ENCODE measurements at places on chromosomes 7 and 10.

- no peak for DNase-seq
These were observed 98.2 kb upstream of the PDGFA start for GRCh38 chr7:617614-618538.

DNA sequence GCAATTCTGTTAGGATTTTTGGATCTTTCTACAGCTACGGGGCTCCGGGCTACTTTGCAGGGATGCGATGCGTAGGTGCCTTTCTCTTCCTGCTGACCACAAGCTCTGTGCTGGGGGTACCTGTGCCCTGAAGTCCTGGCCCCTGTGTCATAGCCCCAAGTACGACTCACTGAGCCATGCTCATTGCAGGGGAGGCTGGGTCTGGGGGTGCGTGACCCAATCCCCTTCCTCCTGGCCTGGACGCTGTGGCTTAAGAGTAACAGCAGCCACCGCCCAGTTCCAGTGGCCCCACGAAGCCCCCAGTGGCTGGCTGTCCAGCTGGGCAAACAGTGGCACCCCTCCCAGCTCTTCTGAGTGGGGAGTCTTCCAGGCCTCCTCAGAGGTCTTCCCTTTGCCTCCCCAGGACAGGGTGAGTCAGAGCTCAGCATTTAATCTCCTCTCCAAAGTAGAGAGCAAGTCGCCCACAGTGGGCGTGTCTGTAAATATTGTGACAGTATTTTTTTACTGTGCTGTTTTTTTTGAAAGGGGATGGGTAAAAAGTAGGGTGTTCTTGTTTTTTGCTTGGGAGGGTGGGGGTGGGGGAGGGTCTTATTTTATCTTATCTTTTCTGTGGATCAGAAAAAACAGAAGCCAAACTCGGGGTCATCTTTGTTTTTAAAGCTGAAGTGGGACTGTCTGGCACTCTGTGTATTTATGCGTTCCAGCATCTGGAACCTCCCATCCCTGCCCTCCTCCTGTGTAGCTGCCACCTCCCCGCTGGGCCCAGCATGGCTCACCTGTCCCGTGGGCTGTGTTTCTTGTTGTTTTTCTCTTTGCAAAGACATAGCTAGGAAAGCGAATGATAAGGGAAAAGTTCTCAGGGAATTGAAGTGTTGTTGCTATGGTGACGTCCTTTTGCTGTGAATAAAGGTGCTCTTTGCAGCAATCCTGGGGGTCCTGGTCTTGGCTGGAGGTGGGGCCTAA, 8.2 kb downstream of the LFNG start:
- no peak for DNase-seq

DNA sequence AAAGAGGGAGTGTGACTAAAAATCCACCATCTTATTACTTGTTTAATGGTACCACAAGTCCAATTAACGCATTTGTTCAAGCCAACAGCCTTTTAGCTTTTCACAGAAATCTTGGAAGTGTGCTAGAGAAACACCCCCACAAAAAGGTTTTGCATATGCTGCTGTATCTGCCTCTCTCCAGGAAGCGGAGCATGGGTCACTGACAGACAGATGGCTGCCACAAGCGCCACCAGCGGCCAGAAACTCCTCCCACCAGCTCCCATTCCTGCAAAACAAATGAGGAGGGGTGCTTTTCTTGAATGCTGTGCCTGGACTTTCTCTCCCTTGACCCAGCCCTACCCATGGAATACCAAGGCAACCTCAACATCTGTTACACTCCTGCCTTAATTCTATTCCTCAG, 176.3 kb upstream of the LRGUK start:
- peak; percentile 55 for DNase-seq

DNA sequence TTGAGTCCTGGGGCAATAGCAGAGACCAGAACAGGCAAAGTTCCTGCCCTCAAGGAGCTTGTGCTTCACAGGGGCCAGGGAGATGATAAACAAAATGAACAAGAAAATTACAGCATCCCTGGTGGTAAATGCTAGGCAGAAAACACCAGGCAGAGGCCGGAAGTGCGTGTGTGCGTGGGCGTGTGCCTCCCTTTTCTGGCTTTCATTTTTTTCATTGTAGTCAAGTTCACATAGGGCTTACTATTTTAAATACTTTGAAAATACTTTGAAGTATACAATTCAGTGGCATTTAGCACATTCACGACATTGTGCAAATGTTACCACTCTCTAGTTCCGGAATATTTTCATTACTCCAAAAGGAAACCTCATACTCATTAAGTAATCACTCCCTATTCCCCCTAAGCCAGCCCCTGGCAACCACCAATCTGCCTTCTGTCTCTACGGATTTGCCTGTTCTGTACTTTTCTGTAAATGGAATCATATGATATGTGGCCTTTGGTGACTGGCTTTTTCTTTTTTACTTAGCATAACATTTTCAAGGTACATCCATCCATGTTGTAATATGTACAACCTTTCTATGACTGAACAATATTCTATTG, 88.1 kb upstream of the PDCD4 start:
- DNase-seq, result no peak
